ENCODE measurements at places on chromosomes 3 and 15. TPM values are rescaled to one million over a fixed set of nuclear protein-coding genes. Genes with fewer than 3 reads are reported as not detected.

DNA sequence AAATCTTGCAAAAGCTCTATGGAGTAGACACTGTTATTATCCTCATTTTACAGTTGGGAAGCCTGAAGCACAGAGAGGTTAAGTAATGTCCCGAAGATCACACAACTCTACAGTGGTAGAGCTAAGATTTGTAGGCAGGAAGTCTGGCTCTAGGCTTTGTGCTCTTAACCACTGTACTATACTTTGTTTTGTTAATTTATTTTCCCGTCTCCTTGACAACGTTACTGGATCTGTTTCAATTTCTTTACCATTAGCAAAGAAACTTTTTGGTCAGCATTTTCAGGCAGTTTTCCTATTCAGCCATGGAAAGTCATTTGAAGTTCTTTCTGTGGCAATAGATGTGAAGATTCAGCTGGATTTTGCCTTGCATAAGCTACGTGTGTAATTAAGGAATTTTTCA, 51.7 kb downstream of the OTOL1 start:
- no peak for DNase-seq

DNA sequence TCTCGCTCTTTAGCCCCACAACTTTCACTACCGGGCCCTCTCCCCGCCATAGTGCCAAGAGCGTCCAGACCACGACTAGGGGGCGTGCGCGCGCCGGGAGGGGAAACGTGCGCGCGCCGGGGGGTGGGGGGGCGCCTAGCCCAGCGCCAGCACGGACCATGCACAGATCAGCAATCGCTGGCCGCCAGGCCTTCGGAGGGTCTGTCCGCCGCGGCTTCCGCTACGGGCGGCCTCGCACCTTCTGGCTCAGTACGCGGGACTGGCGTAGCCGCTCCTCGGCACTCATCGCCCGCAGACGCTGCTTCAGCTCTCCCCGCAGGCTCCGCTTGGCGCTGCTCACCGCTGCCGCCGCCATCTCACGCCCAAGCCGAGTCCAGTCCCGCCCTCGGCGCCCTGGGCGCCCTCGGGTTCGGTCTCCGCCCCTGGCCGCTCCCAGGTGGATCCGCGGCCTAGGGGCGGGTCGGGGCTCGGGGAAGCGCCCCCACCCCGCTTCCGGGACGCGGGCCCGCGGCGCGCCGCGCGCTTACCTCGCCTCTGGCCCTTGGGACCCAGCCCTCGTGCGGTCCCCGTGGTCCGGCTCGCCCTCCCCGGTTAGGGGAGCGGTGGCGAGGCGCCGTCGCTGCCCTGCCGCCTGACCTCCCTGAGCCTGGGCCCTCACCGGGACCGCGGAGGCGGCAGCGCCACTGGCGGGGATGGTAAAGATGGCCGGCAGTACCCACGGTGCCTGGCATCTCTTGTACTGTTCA, at the start of gene MTHFS:
Gene MTHFS, minus strand, starts transcription at position 381 of the 746 bp plus-strand sequence. Its CDS starts 26 bp downstream, at position 355.
- peak; percentile 73 for DNase-seq

SAMD7 gene
- total RNA-seq, result not detected

- DNase-seq, result no peak
Observed at GRCh38 chr3:71341721-71342120, 241.8 kb downstream of the FOXP1 start.

DNA sequence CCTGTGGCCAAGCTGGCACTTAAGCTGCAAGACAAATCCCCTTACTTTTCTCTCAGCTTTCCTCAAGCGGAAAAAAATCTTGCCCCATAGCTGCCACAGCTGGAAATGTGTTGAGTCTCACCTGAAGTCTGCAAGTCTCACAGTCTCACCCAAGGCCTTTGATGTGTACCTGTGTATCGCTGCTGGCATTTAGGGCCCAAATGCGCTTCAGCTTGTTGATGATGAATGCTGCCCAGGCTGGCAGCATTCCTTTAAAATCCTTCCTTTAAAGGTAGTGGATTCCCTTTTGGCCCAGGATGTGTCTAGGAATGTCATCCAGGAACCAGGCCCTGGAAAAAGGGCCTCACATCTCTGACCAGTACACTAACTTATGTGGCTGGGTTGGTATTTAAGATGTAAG, 7.0 kb downstream of the OR5K4 start:
- no peak for DNase-seq
